Spinal cord (tissue), 10 donors: ENCODE measurements at places on chromosomes 4 and X. TPM values are rescaled to one million over a fixed set of nuclear protein-coding genes. Genes with fewer than 3 reads are reported as not detected.

- H3K36me3 ChIP-seq: no peaks in the 10 kb centered on the region
- DNase-seq: no peak
- no peaks in the 10 kb centered on the region for H3K27me3 ChIP-seq
- no peaks in the 10 kb centered on the region for H3K4me1 ChIP-seq
- H3K4me3 ChIP-seq: no peak overlapping the region
These were observed 247.6 kb downstream of the PAPSS1 start for GRCh38 chr4:107472265-107472948.

S100P gene
- 6.9 TPM for total RNA-seq

RHOXF2 gene
- total RNA-seq: not detected

UGT2B10 gene
- total RNA-seq: not detected
